Caudate nucleus (tissue), 63 donors: ENCODE measurements at places on chromosomes 7 and 10.

- DNase-seq = no peak
Observed at GRCh38 chr7:30074422-30075030, 46.3 kb downstream of the PLEKHA8 start.

DNA sequence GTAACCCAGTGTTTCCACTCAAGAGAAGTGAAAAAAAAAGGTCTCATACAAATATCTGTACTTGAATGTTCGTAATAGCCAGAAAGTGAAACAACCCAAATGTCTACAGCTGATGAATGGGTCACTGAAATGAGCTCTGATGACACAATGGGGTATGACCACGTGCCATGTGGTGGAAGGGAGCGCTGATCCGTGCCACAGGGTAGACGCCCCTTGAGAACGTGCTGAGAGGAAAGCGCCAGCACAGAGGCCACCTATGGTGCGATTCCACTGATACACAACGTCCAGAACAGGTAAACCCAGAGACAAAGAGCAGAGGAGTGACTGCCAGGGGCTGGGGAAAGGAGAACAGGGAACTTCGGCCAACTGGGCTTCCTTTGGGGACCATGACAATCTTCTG lies 50.3 kb downstream of the MAD1L1 start:
- DNase-seq = no peak

- DNase-seq = no peak
Observed at GRCh38 chr10:31749981-31750840, 178.4 kb downstream of the ARHGAP12 start.

- no peak for DNase-seq
Observed at GRCh38 chr10:78292250-78292981, 258.8 kb downstream of the RPS24 start.

GRCh38 chr7:129091484-129092002 lies 36.6 kb upstream of the TNPO3 start:
- DNase-seq = peak; percentile 79

GRCh38 chr7:120005720-120006119 lies 267.3 kb upstream of the KCND2 start:
- DNase-seq = no peak

DNA sequence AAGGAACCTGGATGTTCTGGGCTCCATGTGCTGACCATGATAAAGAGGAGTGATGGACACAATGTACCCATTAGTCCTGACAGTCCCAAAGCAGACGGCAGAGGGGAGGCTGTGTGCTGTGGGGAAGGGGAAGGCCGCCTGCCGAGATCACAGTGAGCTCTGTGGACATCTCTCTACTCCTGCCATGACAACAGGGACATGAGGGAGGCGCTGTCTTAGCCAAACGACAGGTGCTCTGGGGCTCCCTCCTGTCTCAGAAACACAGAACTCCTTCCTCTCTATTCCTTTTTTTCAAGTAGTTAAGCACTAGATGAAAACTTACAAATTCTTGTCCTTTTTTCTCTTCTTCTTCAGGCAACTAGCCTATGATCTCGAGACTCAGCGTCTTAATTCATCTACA lies 113.1 kb downstream of the RNF32 start:
- DNase-seq = no peak

- DNase-seq = no peak
Observed at GRCh38 chr10:26468700-26469099, 30.6 kb downstream of the APBB1IP start.

GRCh38 chr10:43965918-43966570 lies 317.4 kb upstream of the ZNF32 start:
- no peak for DNase-seq

DNA sequence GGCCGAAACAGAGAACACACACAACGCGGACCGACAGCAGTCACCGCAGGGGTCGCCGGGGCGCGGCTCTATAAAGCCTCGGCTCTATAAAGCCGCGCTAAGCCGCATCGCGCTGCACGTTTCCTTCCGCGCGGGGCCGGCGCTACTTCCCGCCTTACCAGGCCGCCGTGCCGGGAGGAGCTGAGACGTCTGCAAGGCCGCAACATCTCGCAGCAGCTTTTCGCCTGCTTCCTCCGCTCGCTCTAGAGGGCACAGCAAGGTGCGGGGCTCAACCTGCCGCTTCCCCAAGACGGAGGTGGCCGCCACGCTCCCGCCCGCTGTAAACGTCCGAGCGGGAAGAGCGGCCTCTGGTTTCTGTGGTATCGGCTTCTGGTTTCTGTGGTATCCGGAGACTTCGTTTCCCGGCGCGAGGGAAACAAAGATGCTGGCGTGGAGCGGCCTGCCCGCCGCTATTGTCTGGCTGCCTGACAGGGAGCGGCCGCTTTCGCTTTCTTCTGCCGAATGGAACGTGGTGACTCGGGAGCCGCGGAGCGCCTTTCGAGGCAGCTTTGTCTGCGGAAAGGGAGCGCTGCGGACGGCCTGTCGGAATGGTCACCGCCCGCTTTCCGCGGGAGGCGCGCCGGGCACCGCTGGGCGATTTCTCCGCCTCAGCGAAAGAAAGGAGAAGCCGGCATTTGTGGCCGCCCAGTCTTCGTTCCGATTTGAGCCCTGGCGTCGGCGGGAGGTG lies 91.8 kb downstream of the SPAG6 start:
- peak; percentile 90 for DNase-seq
